NCI-H1436 (cell line): ENCODE measurements at places on chromosomes 5 and 9.

DNA sequence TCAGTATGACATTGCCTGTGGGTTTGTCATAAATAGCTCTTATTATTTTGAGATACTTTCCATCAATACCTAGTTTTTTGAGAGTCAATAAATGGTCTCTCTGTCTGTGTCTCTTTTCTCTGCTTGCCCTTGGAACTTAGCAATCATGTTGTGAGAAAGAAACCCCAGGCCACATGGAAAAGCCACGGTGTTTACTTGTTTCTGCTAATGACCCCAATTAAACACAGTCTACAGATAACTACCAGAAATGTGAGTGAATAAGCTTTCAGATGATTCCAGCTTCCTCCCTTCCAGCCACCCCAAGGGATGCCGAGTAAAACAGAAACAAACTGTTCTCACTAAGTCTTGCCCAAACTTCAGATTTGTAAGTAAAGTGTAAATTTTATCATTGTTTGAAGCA lies 584.9 kb downstream of the MAT2B start:
- no peak for DNase-seq

DNA sequence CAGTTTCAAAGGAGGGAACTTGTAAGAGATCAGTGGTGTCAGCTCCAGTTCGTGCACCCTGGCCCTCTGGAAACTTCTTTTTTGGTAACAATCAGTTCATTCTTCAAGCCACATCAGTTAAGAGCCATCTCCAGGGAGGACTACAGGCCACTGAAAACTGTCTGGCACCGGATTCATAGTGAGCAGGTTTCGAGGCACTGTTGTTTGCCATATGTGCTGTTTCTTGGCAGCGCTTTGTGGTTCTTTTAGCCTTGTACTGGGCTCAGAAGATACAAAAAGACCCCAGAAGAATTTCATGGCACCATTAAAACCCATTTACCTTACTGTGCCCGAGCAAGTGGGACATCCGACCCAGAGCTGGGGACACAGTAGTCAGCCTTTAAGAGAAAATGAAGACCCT lies 68.5 kb downstream of the OTULIN start:
- DNase-seq = no peak

- no peak for DNase-seq
Observed at GRCh38 chr9:129200255-129200654, 22.2 kb upstream of the IER5L start.

DNA sequence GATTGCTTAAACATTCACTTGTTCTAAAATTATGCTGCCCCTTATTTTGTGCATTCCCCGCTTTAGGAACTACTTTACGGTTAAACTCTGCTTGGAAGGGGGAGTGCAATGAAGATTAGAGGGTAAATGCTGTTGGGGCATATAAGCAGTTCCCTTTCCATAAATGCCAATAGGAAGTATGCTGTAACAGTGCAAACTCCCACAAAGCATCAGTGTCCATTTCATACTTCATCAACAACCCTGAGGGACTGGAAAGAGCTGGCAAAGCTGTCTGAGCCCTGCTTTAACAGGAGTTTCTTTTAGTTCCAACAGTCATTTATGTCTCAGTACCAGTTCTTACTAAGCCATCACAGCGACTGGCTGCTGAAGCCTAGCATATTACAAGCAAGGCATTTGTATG lies 1.8 kb downstream of the ACTL7A start:
- no peak for DNase-seq

- DNase-seq = no peak
Observed at GRCh38 chr9:115945009-115945431, 208.6 kb upstream of the PAPPA start.

GRCh38 chr5:106601620-106602019 lies 1069.1 kb downstream of the EFNA5 start:
- DNase-seq = no peak

- no peak for DNase-seq
Observed at GRCh38 chr9:126454215-126454614, 127.6 kb downstream of the MVB12B start.

GRCh38 chr5:103624035-103624480 lies 61.5 kb upstream of the NUDT12 start:
- no peak for DNase-seq

DNA sequence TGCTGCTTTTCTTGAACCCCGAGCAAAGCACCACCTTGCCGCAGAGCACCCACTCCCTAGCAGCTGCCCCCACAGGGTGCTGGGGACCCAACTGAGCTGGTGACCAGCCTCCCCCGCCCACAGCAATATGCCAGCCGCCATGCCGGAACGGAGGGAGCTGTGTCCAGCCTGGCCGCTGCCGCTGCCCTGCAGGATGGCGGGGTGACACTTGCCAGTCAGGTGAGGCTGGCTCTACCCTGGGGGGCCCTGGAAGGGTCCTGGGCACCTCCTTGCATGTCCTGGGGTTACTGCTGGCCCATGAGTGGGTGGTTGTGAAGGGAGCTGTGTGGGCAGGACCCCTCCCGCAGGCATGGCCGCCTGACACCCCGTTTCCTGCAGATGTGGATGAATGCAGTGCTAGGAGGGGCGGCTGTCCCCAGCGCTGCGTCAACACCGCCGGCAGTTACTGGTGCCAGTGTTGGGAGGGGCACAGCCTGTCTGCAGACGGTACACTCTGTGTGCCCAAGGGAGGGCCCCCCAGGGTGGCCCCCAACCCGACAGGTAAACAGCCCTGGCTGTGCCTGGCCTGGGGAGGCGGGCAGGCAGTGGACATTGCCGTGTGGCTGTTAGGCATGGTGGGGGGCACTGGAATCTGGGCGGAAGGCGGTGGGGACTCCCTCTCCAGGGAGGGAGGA lies 7.2 kb downstream of the EGFL7 start:
- no peak for DNase-seq

DNA sequence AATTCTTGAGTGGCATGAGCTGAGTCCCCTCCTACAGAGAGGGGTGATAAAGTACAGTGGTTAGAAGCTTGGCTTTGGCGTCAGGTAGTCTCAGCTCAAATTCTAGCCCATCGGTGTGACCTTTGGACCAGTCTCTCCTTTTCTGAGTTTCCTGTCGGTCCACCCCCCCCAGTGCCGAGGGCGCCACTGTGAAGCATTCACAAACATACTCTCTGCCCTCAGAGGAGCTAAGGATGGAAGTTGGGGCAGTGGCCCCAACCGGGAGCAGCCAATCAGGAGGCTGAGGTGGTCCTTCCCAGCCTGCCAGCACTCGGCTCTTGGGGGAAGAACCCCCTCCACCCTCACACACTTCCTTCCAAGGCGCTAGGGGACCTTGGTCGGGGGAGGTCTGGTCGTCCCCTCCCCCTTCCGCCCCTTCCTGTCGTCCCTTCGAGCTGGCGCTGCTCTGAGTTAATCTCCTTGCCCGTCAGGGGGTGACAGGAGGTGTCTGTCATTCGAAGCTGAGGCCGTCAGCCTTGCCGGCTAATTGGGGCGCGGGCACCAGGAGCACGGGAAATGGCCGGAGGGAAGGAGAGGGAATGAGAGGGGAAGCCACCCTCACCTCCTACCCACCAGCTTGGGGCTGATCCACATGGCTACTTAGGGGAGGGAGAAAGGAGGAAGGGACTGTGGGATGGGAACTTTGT lies 53.0 kb downstream of the CXXC5 start:
- no peak for DNase-seq

DNA sequence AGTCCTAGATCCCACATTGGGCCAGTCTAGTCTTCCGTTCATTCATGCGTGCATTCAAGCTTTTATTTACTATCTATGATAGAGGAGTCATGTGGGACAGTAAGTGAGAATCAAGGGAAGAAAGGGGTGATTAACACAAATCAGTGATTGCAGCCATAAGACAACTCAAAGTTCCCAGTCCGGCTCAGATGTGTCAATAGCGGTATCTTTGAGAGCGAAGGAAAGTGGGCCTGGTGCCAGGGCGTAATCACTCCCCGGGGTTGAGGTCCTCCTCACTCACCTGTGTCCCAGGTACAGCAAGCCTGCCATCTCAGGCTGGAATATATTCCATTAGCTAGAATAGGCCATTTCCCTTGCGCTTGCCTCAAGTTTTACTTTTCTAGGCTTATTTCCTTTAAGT lies 196.3 kb downstream of the ATP10B start:
- DNase-seq = no peak

DNA sequence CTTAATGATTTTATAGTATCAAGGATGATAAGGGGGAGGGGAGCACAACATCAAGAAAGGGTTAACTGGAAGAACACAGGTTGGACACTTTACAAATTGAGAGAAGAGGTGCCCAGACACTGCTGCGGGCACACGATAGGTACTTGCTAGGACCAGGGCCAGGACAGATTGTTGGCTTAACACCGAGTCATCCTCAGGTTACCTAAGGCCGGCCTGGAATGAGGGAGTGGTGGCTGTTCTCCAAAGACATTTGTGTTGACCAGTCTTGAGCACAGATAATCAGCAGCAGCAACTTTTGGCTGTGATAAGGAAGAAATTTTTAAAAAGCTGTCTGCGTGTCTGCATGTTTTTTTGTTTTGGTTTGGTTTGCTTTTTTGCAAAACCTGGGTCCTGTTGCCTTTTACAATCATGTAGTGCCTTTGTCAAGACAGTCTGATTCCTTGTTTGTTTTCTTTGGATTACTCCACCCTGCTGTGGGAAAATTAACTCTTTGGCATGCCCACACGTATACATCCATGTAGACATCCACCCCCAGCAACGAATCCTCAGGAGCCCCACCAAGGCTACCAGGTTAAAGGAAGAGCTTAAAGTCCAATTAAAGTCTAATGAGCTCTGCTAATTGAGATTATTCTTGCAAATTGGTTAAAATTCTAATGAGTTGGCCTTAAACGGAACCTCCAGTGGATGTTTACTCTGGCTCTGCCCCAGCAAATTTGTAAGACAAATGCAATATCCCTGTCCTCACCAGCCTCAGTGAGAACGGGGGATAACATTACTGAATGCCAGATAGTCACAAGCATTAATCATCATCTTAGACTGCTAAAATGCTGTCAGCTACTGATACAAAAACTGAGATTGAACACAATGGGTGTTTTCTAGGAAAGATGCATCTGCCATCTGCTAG lies 382.3 kb downstream of the ACTL7B start:
- no peak for DNase-seq

GRCh38 chr9:84620338-84620737 lies 49.2 kb upstream of the NTRK2 start:
- DNase-seq = no peak

DNA sequence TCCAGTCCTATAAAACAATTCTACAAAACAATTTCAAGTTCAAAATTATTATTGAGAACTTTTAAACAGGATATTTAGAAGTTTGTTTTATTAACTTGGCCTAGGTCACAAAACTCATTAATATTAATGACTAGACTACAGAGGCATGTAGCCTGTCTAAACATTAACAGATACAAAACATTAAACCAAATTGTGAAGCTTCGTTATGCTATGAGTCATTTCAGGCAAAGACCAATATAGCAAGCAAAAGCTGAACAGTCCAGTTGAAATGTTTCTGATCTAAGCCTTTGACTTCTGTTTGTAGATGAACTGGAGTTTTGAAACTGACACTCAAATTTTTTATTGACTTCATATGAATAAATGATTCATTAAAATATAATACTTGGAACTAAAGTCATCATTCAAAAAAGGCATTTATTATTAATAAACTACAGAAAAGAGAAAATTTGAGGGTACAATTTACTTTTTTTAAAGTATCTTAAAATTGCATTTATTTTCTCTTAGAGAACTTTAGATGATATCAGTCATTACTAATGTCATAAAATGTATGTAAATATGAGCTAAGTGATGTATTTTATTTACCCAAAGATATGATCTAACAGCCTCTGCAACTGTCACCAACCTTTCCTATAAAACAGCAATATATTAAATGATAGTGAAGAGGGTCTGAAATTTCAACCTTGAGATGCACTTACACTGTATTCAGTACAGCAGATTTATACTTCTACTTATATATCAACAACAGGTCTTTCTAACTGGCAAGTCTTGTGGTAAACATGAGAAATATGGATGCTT lies 188.8 kb downstream of the COMMD10 start:
- DNase-seq = no peak

DNA sequence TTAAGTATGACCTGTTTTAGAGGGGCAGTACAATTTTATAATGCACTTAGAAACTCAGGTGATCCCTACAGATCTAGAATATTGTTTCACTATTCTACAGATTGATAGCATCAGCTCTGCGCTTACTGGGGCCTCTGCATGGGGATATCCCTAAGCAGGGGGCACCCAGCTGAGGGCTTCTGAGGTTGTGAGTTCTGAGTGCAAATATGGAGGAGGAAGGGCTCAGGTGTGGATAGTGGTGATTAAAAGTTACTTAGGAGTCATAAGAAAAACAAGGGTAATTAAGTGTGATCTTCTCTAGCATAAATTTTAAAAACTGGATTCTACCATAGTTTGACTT lies 274.4 kb downstream of the EFNA5 start:
- DNase-seq = no peak

GRCh38 chr5:81134066-81134465 lies 99.1 kb upstream of the CKMT2 start:
- DNase-seq = no peak

- no peak for DNase-seq
Observed at GRCh38 chr9:90423661-90424193, 218.9 kb downstream of the DIRAS2 start.

GRCh38 chr9:82036086-82036485 lies 47.5 kb downstream of the SPATA31D1 start:
- DNase-seq = no peak

- no peak for DNase-seq
Observed at GRCh38 chr5:133203317-133204305, 151.8 kb downstream of the HSPA4 start.

- no peak for DNase-seq
Observed at GRCh38 chr9:72352911-72353388, 12.1 kb downstream of the ZFAND5 start.

DNA sequence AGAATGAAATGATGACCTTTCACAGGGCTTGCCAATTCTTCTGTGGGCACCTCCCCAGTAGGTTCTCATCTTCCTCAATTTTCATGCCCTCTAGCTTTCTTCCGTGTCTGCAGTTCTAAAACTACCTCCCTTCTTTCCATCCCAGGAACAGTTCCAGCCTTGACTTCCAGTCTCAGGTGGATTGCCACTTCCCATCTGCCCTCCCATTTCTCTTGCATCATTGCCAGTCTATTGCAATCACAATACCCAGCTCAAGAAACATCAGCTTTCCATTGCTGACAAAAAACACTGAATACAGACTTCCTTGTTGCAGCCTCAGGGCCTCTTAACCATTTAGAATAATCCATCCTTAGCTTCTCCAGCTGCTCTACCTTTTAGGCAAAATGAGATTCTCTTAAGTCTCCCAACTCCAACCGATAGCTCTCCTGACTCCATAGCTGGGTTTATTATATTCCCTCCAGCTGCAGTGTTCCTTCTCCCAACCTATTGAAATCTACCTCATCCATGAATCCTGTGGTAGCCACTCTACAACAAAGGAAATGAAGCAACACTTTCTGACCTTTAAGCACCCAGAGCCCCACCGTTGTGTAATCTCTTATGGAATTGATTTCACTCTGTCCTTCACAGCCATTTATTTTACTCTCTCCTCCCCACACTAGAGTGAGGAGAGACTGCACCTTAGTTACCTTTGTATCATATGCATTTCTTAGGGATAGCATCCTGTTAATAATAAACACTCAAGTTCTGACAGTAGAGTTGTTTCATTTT lies 75.6 kb upstream of the PCA3 start:
- no peak for DNase-seq

DNA sequence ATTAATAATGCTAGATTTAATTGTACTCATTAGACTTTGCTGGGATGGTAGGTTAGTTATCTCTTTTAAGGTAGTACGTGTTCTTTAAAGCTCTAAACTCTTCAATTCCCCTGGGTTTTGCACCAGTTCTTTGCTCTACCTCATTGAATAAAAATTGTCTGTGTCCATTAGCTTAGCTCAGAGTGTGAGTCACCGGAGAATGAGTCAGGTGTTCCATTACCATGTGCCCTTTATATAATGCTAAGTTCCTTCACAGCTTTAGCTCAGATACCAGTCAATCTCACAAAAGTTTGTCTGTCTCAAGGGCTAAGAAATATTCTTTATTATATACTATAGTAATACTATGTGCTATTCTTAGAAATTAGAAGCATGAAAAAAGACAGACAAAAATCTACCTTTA lies 339.4 kb downstream of the PRELID2 start:
- no peak for DNase-seq
